ENCODE measurements at places on chromosomes 3 and 15.

GRCh38 chr15:76285241-76285825 is 25.9 kb downstream of the ETFA start:
- peak; percentile 31 for DNase-seq

GRCh38 chr3:97872525-97873042 is 50.8 kb downstream of the CRYBG3 start:
- DNase-seq, result no peak

DNA sequence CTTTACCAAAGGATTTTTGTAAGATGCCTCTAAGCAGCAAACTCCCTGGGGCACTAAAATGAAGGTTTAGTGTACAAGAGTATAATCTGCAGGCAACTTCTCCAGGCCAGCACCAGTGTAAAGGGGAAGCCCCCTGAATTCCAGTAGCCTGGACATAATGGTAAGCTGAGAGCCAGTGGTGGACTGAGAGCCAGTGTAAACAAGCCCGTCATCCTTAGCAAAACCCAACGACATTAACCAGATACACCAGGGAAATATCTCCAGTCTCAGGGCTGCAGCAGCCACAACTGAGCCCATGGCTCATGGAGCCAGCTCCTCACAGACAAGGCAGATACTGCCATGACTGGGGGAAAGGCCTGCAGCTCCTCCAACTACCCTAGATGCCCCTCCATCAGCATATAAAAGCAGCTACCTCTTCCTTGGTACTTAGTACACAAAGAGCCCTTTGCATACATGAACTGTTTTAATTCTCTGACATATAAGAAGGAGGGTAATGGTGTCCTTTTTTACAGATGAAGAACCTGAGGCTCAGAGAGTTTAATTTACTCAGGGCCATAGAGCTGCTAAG is 21.7 kb downstream of the PARP16 start:
- no peak for DNase-seq

DNA sequence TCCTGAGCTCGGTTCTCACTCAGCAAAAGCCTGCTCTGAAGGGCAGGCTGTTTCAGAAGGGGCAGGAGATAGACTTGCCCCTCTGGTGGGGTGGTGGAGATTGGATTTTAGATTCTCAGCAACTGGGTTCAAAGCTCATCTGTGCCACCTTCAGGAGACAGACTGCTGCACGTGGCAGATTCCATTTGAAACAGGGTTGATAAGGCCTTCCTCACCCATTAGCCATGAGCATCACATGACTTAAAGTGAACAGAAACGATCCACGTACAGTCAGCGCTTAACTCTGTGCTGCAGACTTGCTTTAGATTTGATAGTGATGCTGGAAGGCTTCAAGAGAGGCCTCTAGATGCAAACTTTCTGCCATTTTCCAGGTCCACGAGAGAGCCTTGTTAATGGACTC is 35.0 kb upstream of the MGLL start:
- DNase-seq, result peak; percentile 12

- no peak for DNase-seq
Measured at GRCh38 chr3:125679258-125679657, 84.0 kb upstream of the OSBPL11 start.

GRCh38 chr3:31882431-31882830 is 98.6 kb downstream of the OSBPL10 start:
- DNase-seq, result no peak

- no peak for DNase-seq
Measured at GRCh38 chr15:52340093-52340492, 44.5 kb upstream of the MYO5C start.

Measured in common myeloid progenitor, CD34-positive (primary cell).